ENCODE measurements at places on chromosomes 2 and 18. TPM values are rescaled to one million over a fixed set of nuclear protein-coding genes. Genes with fewer than 3 reads are reported as not detected.

Gene TEX44
- total RNA-seq = not detected

Gene SNTG2
- not detected for total RNA-seq

Gene NEMP2
- total RNA-seq = 5.5 TPM

Gene LRP1B
- 0.01 TPM for total RNA-seq

Gene THOC1
- total RNA-seq = 20.0 TPM

Gene REG1B
- not detected for total RNA-seq

Gene TNFAIP6
- 0.60 TPM for total RNA-seq

Gene ZNF385B
- not detected for total RNA-seq

Gene IL36RN
- 0.12 TPM for total RNA-seq

Gene FAP
- total RNA-seq = not detected

Gene REG3A
- not detected for total RNA-seq

Gene RNF181
- total RNA-seq = 165 TPM

Gene PSMA8
- not detected for total RNA-seq

Gene C2orf74
- 16.0 TPM for total RNA-seq

Gene MROH2A
- total RNA-seq = 0.22 TPM

Gene FKBP7
- 14.7 TPM for total RNA-seq

Gene SERPINB13
- total RNA-seq = not detected

Gene CCBE1
- 13.2 TPM for total RNA-seq

Gene GKN2
- 1.5 TPM for total RNA-seq
